ENCODE measurements at places on chromosomes 3 and 15.
A peak's percentile ranks its signal among the peaks of the same experiment; 100 is the strongest.

DNA sequence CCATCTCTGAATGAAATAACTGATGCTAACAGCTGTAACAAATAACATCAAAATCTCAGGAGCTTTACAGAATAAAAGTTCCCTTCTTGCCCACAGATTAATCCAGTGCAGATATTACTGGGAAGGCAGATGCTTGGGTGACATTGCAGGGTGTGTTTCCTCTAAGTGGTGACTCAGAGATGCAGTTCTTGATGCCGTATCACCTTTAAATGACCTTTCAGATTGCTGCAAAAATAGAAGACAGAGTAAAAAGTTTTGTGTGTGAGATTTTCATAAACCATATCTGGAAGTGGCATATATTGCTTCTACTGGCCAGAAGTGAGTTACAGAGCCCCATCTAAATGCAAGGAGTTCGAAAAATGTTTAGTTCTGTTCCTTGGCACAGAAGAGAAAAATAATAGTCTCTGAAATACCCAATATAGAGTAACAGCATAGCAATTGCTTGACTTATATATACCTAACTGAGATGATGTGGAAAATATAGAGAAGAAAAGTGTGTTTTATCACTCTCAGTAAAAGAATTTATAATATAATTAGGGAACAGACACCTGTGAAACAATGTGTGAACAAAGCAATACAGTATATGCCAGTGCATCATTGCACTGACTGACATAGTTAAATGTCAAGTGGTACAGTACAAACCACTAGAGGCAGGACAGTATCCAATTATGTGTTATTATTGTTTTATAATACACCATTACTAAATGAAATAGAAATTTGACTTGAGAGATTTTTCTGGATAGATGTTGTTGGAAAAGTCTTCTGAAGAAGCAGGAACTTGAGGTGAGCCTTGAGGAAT lies 430.7 kb upstream of the CBLB start:
- DNase-seq = no peak

DNA sequence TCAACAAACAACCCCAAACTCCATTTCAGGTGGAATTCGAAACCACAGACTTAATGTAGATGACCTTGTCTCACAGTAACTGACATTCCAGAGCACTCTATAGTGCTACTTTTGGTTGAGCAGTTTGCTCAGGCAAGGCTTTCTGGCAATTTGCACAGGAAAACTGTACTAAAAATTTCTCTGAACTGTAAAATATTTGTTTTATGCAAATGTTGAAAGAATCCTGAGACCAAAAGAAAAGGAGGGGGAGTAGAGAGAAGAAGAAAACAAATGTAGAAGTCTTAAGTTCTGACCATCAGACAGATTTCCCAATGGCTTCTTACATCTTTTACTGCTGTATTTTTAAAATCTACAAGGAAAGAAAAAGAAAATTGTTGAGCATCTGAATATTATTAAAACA lies 53.5 kb downstream of the DTWD1 start:
- DNase-seq = no peak

- no peak for DNase-seq
Observed at GRCh38 chr3:31051226-31051625, 156.8 kb upstream of the GADL1 start.

DNA sequence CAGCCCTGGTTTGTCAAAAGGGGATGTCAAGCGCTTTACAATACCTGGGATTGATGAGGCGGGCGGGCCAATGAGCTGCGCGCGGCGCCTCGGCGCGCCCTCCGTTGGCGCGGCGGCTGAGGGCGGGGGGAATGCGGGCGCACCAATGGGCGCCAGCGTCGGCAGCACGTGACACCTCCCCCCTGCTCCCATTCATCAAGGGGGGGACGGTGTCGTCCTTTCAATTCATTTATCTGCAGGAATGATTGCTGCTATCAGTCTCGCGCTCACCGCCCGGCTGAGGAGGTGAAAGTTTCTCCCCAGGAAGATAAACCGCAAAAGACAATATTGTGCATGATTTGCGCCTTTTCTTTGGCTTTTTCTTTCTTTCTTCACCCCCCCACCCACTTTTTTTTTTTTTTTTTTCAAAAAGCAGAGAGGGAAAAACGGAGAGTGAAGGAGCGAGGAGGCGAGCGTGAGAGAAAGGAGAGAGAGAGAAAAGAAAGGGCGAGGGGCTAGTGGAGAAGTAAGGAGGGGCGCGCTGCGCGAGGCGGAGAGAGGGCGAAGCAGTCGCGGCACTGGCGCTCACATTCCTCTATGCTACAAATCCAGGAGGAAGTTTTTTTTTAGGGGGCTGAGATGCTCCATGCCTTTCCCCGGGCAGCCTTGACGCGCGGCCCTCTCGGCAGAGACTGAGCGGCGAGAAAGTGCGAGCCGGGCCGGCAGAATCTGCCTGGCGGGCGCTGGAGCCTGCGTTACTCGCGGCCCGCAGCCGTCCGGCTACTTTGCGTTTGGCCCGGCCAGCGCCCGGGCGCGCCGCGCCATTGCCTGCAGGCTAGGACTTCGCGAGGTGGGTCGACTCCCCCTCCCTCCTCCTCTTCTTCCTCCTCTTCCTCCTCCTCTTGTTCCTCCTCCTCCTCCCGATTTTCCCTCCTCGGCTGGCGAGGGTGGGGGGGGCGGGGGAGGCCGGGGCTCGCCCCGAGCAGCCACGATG lies at the start of gene ZIC1:
Gene ZIC1 (plus strand): TSS at position 223 of the 973 bp plus-strand sequence. CDS start 748 bp downstream, at position 971.
- no peak for DNase-seq

DNA sequence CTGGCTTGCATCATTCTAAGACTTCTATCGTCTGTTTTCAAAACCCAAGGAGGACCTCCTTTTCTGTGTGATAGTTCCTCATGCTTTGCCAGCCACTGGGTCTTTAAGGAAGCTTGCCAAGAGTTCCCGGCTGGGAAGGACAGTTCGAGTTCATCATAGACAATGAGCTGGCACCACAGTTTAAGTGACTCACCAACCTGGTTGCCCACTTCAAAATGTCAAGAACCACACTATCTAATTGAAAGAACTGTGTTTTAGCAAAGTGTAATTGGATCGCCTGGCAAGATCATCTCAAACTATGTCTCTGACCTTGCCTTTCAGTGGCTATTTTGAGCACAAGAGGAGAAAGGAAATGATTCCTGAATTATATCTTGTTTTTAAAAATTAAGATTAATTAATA lies 27.9 kb downstream of the SOX2 start:
- no peak for DNase-seq

- no peak for DNase-seq
Observed at GRCh38 chr15:83158393-83158792, 49.2 kb downstream of the HDGFL3 start.

DNA sequence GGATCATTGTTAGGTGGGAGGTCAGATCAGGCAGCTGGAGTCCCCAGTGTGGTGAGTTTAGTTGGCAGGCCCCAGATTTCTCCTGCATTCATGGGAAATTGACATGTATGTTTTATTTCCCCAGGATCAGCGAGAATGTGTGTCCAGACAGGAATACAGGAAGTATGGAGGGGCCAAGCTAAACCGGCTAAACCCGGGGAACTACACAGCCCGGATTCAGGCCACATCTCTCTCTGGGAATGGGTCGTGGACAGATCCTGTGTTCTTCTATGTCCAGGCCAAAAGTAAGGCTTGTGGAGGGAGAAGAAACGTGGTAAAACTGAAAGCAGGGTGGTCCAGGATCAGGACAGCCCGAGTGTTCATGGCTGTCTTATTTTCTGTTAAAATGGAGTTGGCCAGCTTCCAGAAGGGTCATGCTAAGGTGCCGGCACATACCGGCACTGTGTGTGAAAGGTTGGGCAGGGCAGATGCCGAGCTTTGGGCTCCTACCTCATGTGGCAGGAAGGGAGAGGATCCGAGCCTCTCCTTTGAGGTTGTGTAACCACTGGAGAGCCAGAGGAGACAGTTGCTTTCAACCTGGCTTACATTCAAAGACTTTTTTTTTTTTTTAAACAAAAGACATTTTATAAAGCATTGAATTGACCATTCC lies 83.1 kb downstream of the PGPEP1L start:
- no peak for DNase-seq

- DNase-seq = no peak
Observed at GRCh38 chr15:83379579-83379959, 67.6 kb upstream of the SH3GL3 start.

DNA sequence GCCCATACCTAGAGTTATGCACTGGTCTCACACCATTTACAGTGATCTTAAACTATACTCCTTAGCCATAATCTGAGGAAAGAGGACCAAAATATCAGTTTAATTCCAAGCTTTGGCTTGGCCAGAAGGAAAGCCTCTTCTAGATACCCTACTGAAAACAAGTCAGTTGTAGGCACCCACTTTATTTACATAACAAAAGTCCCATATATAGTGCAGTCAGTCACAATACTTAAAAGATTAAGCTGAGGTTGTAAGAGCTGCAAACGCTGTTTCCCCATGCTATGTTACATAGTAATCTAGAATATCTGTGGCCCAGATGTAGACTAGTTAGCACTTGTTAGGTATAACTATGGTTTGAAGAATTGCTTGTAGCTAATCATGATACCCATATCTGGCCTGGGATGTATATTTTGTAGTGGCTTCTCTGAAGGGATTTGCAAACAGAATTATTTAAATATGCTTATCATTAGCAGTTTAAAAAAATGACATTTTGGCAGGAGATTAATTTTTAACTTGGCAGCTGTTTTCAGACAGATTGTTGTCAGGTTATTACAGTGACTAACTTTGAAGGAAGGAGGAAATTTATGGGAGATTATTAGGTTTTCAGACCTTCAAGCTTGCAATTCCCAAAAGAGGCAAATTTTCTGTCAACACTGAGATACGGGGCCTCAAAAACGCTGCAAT lies 160.4 kb upstream of the SLC2A2 start:
- DNase-seq = no peak

- DNase-seq = no peak
Observed at GRCh38 chr15:43199945-43200488, 14.8 kb downstream of the CCNDBP1 start.

DNA sequence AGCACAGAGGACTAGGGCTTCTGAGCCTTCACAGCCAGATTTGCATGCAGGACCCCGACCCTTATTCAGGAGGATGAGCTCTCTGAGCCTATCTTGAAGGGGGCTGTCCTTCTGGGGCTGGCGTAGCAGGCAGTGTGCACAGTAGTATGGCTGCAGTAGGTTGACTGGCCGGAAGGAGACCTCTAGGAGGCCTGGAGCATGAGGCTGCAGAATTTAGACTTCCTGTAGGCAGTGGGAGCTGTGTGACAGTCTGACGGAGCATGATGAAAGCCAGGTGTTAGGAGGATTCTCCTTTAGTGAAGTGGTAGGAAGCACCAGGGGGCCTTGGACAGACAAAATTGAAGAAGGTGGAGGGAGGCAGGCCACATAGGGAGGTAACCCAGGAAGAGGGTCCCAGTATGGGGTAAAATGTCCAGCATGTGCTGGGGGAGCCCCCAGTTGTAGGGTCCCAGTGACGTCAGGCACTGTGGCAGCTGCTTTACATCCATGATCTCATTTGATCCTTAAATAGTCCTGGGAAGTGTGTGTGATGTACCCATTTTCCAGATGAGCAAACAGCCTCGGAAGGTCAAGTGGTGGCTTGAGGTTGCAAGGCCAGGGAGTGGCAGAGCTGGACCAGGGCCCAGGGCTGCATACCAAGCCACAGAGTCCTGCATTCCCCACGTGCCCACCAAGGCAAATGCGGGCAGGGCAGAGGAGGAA lies 36.1 kb downstream of the SPSB4 start:
- no peak for DNase-seq

- no peak for DNase-seq
Observed at GRCh38 chr3:159532577-159532976, 456.1 kb upstream of the IL12A start.

DNA sequence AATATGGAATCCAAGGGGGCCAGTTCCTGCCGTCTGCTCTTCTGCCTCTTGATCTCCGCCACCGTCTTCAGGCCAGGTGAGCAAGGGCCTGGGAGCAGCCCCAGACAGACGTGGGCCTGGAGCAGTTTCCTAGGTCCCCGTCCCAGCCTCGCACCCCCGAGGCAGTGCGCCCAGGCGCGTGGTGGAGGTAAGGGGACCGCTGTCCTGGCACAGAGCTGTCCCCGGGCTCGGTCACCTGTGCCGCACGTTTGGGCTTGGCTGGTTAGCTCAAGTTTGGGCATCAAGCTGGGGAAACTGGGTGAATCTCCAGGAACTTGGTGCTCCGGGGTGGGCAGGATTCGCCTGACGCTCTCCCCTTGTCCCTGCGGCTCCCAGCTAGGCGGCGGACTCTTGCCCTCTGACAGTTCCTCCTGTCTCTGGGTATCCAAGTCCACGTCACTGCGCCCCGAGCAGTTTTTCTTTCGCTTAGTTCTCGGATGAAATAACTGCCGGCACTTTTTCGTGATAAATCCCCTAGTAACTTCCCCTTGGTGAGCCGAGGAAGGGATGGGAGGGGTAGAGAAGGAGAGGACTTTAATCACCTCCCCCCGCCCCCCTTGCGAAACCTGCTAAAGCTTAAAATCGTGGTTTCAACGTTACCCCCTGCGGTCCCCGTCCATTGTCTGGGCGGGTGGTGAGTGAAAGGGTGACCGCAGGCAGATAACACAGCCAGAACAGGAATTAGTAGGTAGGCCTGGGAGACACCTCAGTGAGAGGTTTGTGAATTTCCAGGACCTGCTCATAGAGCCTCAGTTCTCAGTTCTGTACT lies 901 bp downstream of the ALCAM start:
- DNase-seq = peak; percentile 93

GRCh38 chr15:85891470-85891869 lies 96.7 kb upstream of the KLHL25 start:
- DNase-seq = no peak

GRCh38 chr3:16114930-16115329 lies 59.5 kb upstream of the GALNT15 start:
- no peak for DNase-seq

DNA sequence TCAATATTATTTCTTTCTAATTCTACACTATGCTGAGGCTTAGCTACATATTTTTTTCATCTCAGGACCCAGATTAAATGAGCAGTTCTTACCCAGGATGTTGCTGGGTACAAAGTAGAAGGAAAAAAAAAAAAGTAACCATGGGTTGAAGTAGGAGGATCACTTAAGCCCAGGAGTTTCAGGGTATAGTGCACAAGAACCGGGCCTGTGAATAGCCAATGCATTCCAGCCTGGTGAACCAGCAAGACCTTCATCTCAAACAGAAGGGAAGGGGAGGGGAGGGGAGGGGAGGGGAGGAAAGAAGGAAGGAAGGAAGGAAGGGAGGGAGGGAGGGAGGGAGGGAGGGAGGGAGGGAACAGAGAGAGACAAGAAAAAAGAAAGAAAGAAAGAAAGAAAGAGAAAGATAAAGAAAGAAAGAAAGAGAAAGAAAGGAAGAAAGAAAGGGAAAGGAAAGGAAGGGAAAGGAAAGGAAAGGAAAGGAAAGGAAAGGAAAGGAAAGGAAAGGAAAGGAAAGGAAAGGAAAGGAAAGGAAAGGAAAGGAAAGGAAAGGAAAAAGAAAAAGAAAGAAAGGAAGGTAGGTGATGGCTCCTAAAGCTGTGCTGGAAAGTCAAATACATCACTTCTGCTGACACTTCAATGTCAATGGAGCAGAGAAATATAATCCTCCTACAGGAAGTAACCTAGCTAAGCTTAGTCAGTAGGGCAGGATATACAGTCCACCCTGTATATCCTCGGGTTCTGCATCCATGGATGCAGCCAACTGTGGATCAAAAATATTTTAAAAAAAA lies 206.8 kb upstream of the TGFBR2 start:
- DNase-seq = no peak
